ENCODE measurements at places on chromosomes 13 and 19. TPM values are rescaled to one million over a fixed set of nuclear protein-coding genes. Genes with fewer than 3 reads are reported as not detected.

The ZNF729 gene
- total RNA-seq = not detected

The ZFR2 gene
- total RNA-seq = 0.71 TPM

The TFPT gene
- 32.9 TPM for total RNA-seq

The RNF225 gene
- 0.78 TPM for total RNA-seq

The MATK gene
- total RNA-seq = 28.1 TPM

The RHPN2 gene
- total RNA-seq = 2.0 TPM

The CLDN10 gene
- not detected for total RNA-seq

The ZNF415 gene
- total RNA-seq = 0.22 TPM

The FSD1 gene
- total RNA-seq = 10.9 TPM

The APOC4 gene
- total RNA-seq = not detected

The FGF14 gene
- not detected for total RNA-seq

The BICRA gene
- total RNA-seq = 13.9 TPM

The SELENOV gene
- not detected for total RNA-seq

The KLK3 gene
- not detected for total RNA-seq

The MCEMP1 gene
- not detected for total RNA-seq

The FAM83E gene
- 3.7 TPM for total RNA-seq

The DHX34 gene
- 23.2 TPM for total RNA-seq

The CACNA1A gene
- total RNA-seq = 0.20 TPM

The SLITRK5 gene
- total RNA-seq = not detected

The FBXO27 gene
- 0.37 TPM for total RNA-seq

The ADGRE2 gene
- 0.44 TPM for total RNA-seq

The LATS2 gene
- 1.9 TPM for total RNA-seq

The KLF1 gene
- 0.84 TPM for total RNA-seq

The ZNF491 gene
- 1.1 TPM for total RNA-seq

The ARRDC5 gene
- 2.2 TPM for total RNA-seq

The CGB2 gene
- total RNA-seq = not detected

The KLK14 gene
- total RNA-seq = 0.31 TPM

The IZUMO1 gene
- total RNA-seq = not detected

The SHC2 gene
- total RNA-seq = 0.11 TPM

The FCAR gene
- not detected for total RNA-seq

The SYT3 gene
- total RNA-seq = 0.11 TPM

The OLFM2 gene
- 0.90 TPM for total RNA-seq

The MLLT1 gene
- 63.9 TPM for total RNA-seq

The GMIP gene
- 54.5 TPM for total RNA-seq

The LRFN3 gene
- total RNA-seq = 12.4 TPM

The IRGC gene
- total RNA-seq = not detected

The CILP2 gene
- 0.07 TPM for total RNA-seq

The FBXO17 gene
- total RNA-seq = not detected

The IZUMO2 gene
- not detected for total RNA-seq

The CXCL17 gene
- total RNA-seq = not detected

The FFAR1 gene
- total RNA-seq = not detected

The CEACAM7 gene
- not detected for total RNA-seq

The OR7C1 gene
- not detected for total RNA-seq

The CPB2 gene
- not detected for total RNA-seq

Measured in CD8-positive, alpha-beta memory T cell (primary cell).